Activated CD4-positive, alpha-beta memory T cell treated with anti-CD3 and anti-CD28 coated beads, Interleukin-2, amount 10 ng/mL, durations not matched to agents 7 days and 5 days (primary cell): ENCODE measurements at places on chromosomes 6 and 20. TPM values are rescaled to one million over a fixed set of nuclear protein-coding genes. Genes with fewer than 3 reads are reported as not detected.

The NRN1 gene
- 3.2 TPM for total RNA-seq

The PSORS1C2 gene
- total RNA-seq: not detected

The METTL24 gene
- total RNA-seq: not detected

The ZNF334 gene
- 1.4 TPM for total RNA-seq

The BMP7 gene
- total RNA-seq: not detected

The FOXF2 gene
- total RNA-seq: not detected

The PROKR2 gene
- not detected for total RNA-seq
